ENCODE measurements at places on chromosomes 11 and 22. TPM values are rescaled to one million over a fixed set of nuclear protein-coding genes. Genes with fewer than 3 reads are reported as not detected.

Gene MYO7A
- 102 TPM for total RNA-seq

Gene MRGPRE
- 1.0 TPM for total RNA-seq

Gene KCNJ11
- total RNA-seq = 5.5 TPM

Gene TMEM135
- total RNA-seq = 42.1 TPM

Gene CYTH4
- total RNA-seq = 4.7 TPM

Gene OR9I1
- total RNA-seq = not detected

Gene PRODH
- total RNA-seq = 11.5 TPM

Gene TENM4
- total RNA-seq = 6.8 TPM

Gene HIKESHI
- 38.9 TPM for total RNA-seq

Gene GAL
- total RNA-seq = 4.8 TPM

DNA sequence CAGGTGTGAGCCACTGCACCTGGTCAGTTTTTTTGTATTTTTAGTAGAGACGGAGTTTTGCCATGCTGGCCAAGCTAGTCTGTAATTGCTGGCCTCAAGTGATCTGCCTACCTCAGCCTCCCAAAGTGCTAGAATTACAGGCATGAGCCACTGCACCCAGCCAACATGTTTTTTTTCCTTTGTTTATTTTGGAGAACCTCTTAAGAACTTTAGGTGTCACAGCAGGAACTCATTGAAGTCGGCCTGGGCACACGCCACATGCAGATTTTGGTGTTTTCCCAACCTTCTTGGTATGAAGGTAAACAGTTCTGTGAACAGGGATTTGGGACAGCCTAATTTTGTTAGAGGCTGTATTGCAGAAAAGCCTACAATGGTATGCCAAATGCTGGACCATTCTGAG, 9.4 kb downstream of the DIXDC1 start:
- no peak for DNase-seq

GRCh38 chr22:49963647-49964026, 3.1 kb downstream of the PIM3 start:
- DNase-seq = peak; percentile 47

DNA sequence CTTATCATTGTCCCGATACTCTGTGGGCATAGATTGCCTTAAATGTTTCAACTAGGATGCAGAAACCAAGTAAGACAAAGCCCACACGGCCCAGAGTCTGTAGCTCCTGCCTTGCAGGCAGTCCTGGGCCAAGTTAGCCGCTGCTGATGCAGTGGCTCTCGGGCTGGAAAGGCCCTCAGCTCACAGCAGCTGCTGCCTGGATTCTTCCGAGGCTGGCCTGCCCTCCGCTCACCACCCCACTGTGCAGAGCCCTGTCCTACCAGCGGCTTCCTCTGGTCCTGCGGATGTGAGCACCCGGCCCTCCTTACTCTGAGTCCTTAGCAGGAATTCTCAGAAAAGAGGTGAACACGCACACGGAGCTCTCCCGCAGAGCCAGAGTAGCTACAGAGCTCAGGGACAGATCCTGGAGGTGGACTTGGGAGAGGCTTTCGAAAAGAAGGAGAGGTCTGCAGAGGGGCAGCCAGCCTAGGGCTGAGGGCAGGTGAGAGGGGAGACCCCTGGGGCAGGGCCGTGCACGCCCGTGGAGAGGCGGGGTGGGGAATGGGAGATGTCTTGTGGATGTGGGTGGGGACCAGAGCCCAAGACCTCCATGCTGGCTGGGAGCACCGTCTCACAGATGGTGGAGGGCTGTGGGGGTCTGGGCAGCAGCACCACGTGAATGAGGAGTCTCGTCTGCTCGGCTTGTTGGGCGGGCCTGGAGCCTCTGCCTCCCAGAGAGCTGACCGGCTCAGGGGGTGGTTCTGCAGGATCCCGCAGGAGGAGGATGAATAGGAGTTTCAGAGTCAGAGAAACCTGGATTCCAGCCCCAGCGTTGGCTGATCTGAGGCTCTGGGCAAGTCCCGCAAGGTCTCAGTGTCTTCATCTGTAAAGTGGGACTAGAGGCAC, 117.4 kb upstream of the B3GAT1 start:
- DNase-seq = no peak

GRCh38 chr11:18726040-18726439, at the start of gene IGSF22:
Gene IGSF22 (minus strand): TSS chr11:18726188. CDS start chr11:18724236, 1,952 bp downstream.
- DNase-seq = no peak

DNA sequence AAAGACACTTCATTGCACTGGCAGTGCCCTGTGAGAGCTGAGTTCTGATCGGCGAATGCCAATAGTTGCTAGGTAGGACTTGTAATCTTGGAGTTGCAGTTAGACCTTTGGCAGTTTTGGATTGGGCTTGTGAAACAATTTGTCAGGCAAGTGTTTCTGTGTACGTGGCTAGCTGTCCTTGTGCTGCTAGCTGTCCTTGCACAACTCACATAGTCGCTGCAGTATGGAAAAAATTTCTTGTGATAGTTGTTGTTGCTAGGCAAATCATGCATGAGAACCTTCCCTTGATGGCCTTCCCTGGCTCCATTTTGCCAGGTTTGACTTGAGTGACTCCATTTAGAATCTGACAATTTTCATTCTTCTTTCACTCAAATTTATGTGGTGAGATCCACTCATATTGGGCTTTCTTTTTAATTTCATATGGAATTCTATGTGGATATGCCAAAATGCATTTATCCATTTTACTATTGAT, 140.7 kb downstream of the APIP start:
- DNase-seq = no peak

DNA sequence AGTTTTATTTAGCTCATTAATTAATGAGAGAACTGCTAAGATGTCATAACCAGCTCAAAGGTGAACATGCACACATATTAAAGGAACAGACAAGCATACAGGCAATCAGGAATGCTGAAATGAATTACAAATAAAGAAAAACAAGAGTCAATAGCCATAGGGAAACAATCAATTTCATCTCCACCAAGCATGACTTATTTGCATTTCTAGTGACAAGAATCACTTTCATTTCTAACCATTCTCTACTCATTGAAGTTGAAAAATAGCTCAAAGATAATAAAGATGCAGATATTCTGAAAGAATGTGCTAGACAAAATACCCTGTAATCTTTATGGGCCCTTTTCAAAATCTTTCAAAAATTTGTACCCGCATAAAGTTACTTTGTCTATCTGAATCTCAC, 23.2 kb downstream of the ISX start:
- no peak for DNase-seq

DNA sequence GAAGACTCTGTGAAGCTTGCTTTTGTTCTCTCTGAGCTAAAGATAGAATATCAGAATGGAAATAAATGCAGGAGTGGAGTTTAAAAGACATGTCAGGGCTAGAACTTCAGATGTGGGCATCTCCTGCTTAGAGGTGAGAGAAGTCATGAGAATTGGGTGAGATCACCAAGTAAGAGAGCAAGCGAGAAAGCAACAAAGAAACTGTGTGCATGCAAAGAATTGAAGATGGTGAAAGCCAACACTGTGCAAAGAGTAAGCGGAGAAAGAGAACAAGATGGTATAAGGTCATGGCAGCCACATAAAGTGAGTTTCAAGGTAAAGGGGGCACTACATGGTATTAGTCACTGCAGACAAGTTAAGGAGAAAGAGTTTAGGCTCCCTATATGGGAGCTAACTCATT, 57.3 kb upstream of the SCUBE2 start:
- DNase-seq = no peak

GRCh38 chr11:134082990-134083389, 14.1 kb downstream of the JAM3 start:
- no peak for DNase-seq

DNA sequence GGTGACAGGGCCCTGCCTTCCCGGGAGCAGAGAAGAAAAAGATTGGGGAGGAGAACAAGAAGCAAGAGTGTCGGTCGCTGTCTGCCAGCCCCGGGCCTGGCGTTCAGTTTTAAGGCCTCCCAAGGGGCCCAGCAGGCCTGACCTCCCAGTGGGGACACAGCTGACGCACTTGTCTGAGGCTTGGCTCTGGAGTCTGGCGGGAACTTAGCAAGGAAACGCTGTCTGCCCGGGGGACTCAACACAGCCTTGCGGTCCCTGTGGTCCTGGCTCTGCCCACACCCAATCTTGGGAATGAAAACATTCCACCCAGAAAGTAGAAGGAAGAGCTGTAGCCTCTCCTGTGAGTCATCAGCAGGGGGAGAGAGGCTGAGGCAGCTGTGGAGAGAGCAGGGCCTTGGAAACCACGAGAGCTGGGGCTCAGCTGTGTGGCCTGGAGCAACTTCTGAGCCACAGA, 54.4 kb downstream of the TRAF6 start:
- no peak for DNase-seq

- DNase-seq = peak; percentile 30
Measured at GRCh38 chr11:34480314-34480713, 33.3 kb downstream of the ELF5 start.

DNA sequence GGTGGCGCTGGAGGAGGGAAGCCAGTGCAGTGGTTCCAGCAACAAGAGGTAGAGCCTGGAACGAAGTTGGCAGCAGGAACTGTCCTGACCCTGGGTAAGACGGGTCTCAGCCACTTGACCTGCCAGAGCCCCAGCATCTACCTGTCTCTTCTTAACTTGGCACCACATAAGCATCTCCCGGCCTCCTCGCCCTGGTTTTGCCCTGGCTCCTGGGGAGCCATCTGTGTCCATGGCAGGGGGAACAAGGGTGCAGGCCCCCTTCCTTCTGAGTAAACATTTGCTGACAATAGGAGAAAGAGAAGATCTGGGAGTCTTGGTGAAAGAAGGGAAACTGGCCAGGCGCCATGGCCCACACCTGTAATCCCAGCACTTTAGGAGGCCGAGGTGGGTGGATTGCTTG, 12.8 kb downstream of the P2RY2 start:
- no peak for DNase-seq

DNA sequence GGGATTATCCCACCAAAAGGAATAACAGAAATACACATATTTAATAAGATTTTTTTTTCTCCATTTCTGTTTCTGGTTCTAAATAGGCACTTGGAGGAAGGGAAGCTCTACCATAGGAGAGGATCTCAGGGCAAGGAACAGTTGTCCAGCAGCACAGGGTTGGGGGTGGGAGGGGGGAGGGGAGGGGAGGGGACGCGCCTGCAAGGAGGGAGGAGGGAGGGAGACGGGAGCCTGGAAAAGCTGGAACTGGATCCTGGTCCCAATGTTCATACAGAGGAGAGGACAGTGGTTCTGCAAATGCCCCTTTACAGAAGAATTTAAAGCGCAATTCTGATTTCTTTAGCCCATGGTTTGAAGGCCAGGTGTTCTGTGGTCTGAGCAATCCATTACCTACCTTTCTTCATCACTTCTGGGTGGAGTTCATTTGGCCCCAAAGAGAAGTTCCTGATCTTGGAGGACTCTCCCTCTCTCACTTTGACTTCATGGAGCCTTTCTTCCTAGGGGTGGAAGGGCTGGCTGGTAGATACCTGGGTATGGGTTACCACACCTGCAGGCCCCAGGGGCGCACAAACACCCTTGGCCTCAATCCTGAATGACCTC, 348.9 kb upstream of the NCAM1 start:
- no peak for DNase-seq

GRCh38 chr11:64341851-64342791, 2.1 kb downstream of the CCDC88B start:
- peak; percentile 90 for DNase-seq

DNA sequence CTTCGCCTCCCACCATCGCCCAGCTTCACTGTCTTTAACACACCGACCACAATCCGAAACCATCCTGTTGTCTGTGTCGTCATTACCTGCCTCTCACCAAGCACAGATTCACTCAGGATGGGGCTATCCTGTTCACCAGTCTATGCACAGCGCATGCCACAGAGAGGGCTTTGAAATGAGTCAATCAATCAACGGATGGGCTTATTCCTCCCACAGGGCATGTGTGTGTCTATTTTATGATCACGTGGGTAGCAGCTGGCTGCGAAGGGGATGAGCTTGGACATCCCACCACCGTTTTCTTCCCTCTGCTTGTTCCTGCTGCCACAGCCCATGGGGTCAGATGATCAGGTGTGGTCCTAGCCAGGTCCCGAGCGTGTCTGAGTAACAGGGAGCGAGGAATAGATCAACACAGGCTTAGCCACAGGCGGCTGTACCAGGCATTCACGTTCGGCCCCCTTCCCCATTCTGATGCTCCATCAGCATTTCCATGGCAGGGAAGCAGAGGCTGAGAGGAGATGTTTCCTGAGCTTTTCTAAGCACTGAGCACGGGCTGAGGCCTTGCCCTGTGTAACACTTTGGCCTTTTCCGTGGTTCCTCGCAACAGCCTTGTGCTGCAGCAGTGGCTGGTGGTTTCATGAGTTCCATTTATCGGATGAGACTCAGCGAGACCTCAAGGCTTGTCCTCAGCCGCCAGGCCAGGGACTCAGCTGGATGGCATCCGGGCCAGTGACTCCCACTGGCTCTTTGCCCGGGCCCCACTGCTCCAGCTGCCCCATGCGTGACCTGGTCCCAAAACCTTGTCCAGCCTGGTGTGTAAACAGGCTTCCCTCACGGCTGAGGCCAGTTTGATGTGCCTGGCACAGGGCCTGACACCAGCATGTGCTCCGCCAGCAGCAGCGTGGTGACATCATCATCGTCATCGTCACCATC, 48.1 kb upstream of the FGF3 start:
- DNase-seq = no peak

DNA sequence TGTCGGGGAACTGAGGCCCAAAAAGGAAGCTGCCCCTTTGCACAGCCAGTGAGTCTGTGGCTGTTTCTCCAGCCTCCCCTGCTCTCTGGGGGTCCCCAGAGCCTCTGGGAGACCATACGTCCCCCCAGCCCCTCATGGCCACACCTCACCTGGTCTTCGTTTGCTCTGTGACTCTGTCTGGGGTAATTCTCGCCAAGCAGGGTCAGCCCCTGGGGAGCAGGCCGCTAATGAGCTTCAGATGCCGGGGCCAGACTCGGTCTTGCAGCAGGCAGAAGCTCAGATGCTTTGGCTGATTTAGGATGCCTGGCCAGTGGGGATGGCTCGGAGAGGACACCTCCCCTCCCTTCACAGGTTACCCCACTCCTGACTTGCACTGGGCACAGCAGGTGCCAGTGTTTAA, 24.1 kb upstream of the WNT11 start:
- no peak for DNase-seq

- DNase-seq = no peak
Measured at GRCh38 chr11:46203746-46204145, 73.7 kb upstream of the CREB3L1 start.

- no peak for DNase-seq
Measured at GRCh38 chr11:71067753-71068152, 184.6 kb downstream of the SHANK2 start.

DNA sequence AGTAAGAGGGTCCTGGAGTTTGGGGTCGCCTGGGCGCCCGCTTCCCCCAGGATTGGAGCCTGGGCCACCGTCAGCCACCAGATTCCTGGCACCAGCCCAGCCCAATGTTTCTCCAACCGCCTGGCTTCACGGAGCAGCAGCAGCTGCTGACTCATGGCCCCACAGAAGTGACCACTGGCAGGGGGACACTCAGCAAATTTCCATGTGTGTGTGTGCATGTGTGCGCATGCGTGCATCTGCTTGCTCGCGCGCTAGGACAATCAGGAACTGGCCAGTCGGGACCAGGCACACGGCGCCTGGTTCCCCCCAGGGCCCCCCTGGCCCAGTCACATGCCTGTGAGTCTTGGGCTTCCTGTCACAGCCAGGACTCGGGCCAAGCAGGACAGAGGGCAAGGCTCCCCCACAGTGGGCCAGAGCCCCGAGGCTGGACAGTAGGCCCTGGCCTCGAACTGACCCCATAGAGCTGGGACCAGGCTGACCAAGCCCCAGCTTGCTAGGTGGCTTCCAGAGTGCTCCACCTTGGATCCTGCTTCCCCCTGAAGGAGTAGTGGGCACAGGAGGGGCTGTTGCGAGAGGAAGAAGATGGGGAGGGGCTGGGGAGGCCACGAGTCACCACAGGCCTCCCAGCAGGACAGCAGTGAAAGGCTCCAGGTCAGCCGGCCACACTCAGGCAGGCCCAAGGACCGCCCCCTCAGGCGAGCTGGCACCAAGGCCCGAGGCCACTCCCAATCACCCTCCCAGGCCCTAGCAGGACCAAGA, 3.2 kb downstream of the CTSD start:
- DNase-seq = no peak
